ENCODE measurements at places on chromosomes 16 and 17. TPM values are rescaled to one million over a fixed set of nuclear protein-coding genes. Genes with fewer than 3 reads are reported as not detected.
A peak's percentile ranks its signal among the peaks of the same experiment; 100 is the strongest.

DNA sequence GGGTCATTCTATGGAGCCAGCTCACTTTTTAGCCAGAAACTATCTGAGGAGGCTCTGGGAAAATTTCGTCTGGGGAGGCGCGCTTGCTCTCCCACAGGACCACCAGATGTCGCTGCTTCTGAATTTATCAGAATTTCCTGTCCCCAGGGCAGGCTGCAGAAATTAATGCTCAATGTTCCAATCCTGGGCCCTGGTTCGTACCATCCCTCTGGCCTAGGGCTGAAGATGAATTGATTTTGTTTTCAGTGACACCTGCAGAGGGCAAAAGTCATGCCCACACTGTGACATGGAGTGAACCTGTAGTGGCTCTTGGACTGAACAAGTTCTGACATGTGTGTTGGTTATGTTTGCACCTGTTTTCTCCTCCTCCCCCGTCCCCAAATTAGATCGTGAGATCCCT is 482.6 kb downstream of the NPIPA7 start:
- H3K4me3 ChIP-seq: no peak overlapping the region
- no peaks in the 10 kb centered on the region for H3K36me3 ChIP-seq
- DNase-seq: peak; percentile 42
- no peak overlapping the region for H3K27ac ChIP-seq
- H3K4me1 ChIP-seq: no peaks in the 10 kb centered on the region

DNA sequence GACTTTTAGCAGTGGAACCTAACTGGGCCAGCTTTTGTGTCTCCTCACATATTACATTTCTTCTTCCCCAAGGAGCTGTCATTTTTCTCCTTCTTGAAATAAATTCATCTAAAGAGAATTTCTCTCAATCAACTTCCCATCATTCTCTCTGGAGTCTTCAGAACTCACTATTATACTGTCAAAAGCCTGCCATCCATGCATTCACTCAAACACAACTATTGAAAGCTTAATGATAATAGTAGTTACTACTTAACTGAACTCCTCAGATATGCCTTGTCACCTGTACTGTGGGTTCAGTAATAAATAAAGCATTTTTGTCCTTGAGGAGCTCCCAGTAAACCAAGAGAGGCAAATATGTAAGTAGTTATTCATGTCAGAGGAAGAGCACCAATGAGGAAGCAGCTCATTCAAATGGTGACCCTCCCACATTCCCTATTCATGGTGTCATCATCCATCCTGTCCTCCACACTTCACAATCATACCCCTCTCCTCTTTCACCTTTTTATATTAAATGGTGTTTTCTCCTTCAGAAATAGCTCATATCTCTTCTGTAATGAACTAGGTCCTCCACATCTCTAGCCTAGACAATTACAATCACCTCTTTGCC is 162.6 kb downstream of the CA10 start:
- no peaks in the 10 kb centered on the region for H3K4me1 ChIP-seq
- no peak for DNase-seq
- H3K36me3 ChIP-seq: no peaks in the 10 kb centered on the region
- no peak overlapping the region for H3K27ac ChIP-seq
- H3K4me3 ChIP-seq: no peak overlapping the region

DNA sequence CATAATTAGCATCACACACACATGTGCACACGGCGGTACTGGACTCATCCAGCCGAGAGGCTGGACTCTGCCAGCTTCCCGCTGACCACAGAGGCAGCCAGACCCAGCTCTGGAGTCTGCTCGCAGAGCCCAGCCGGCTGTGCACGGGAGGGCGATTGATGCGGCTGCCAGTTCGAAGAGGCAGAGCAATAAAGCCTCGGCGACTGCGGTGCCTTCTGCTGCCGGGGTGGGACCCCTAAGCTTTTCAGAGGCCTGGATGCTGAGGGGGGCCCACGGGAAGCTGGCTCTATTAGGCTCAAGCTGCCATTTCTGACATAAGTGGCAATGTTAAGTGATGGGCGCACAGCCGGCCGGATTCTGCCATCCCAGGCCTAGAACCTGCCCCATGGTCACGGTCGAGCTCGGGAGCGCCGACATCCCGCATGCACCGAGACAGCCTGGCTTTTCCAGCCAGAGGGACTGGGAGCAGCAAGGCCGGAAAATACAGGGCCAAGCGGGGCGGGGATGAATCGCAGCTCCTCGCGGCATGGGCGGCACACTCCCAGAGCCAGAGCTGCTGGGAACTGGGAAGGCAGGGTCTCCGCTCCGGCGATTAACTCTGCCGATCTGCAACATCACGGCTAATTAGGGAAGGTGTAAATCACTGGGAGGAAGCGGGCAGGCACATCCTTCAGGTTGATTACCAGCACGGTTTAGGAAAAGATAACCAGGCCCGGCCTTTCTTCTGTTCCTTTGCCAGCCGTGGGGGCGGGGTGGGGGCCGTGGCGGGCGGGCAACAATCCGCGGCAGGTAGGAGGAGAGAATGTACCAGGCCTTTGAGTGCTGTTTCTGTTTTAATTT is 57.7 kb downstream of the TBC1D16 start:
- H3K4me3 ChIP-seq: no peak overlapping the region
- no peaks in the 10 kb centered on the region for H3K27me3 ChIP-seq
- H3K36me3 ChIP-seq: no peaks in the 10 kb centered on the region
- peak; percentile 40 for DNase-seq
- H3K4me1 ChIP-seq: no peaks in the 10 kb centered on the region

GRCh38 chr16:67605641-67606040 is 39.3 kb upstream of the CARMIL2 start:
- H3K27ac ChIP-seq: no peak overlapping the region
- no peaks in the 10 kb centered on the region for H3K4me1 ChIP-seq

DNA sequence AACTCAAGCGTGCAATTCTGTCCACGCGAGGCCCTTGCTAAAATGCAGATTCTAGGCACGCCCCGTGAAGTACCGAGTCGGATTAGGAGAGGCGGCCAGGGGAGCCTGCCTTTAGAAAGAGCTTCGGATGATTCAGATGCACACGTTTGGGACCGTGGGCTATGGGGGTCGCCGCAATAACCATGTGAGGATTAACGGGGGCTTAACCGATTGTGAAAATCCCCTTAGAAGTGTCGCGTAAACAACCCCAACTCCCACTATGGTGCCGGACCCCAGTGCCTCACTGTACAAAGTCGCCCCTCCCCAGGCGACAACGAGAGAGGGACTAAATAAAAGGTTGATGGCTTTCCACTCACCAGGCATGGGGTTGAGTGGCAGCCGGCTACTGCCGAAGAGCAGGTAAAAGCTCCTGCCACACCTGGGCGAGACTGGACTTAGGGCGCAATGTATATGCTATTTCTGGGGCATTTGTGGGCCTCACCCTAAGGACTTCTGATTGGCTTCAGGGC is 635 bp upstream of the SP2 start:
- DNase-seq: no peak
- peak overlapping the region; percentile 83 for H3K4me3 ChIP-seq
- no peaks in the 10 kb centered on the region for H3K36me3 ChIP-seq
- H3K27ac ChIP-seq: peak overlapping the region; percentile 90

DNA sequence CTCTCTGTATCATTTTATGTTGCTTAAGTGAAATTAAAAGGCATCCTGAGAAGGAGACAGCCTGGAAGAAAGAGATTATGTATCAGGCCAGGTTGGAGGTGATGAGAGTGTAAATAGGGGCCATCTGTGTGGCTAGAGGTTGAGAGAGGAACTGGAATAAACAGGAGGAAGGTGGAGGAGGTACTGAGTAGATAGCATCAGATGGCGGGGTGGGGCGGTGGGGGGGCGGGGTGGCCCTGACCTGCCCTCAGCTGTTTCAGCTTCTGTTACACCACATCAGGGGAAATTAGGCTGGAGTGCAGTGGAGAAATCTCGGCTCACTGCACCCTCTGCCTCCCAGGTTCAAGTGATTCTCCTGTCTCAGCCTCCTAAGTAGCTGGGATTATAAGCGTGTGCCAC is 6.9 kb upstream of the KCNG4 start:
- no peaks in the 10 kb centered on the region for H3K4me1 ChIP-seq
- no peaks in the 10 kb centered on the region for H3K36me3 ChIP-seq
- no peaks in the 10 kb centered on the region for H3K27me3 ChIP-seq
- H3K4me3 ChIP-seq: no peak overlapping the region
- H3K27ac ChIP-seq: no peak overlapping the region

The MT4 gene
- total RNA-seq: not detected

The ZNRF1 gene
- total RNA-seq: 20.5 TPM

All from Peyer's patch (tissue), 4 donors.